Cardiac fibroblast (primary cell): ENCODE measurements at places on chromosomes 4 and X.

DNA sequence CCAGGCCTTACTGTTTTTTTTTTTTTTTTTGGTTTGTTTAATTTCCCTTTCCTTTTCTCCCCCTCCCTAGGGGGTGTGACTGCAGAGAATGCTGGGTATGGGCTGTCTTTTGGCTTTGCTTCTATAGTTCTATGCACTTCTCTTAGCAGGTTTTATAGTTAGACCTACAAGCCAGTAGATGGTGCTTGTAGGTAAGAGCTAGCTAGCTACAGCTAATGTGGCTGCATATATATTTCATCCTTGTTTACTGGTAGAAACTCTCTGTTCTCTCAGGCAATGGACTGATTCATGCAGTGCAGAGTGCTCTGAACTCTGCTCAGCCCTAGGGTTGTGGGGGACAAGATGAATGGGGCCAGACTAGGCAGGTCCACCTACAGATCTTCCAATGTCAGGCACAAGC, 246.4 kb downstream of the SH2D1A start:
- no peak for DNase-seq

DNA sequence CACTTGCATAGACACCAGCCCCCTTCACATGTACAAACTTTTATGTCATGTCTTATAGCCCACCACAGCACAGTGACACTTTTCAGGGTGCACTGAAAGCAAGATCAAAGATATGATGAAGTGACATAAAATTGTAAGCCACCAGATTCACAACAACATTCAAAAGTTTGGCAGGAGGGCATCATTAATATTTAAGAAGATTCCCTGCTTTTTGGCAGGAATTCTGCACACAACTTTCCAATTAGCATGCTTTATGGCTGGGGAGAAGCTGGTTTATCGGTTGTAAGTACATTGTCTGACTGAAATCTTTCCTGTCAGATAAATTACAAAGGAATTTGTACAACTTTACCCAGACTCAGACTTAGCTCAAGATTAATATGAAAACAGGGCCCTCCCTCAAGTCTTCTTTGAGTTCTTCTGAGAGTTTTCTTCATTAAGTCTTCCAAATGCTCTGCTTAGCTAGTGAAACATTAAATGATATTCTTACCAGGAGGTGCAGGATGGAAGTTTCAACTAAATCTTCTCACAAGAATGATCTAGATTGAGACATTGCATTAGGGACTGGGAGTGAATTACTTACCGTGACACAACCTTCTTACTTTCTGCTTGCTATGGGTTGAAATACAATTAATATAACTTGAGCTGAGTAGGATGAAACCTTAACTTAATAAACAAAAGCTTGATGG, 523.8 kb downstream of the PPARGC1A start:
- no peak for DNase-seq

- no peak for DNase-seq
These were observed 106.6 kb downstream of the HMX1 start for GRCh38 chr4:8765084-8765483.

- no peak for DNase-seq
These were observed 15.3 kb downstream of the CPZ start for GRCh38 chr4:8607603-8608481.

DNA sequence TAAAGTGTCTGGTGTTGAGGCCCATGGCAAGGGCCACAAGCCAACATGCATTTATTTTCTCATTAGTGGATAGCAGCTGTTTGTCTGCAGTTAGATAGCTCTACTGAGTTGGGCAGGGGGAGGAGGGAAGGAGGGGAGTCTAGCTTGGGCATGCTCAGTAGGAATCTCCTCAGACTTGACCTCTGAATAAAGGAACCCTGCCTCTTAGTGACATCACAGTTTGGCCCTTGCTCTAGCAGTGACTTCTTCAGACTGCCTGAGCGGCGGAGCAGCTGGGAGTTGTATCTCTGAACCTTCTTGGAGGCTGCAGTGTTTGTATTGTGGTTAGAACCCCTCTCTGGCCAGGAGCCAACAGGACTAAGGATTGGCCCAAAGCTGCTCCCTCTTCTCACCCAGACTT, 57.4 kb downstream of the BCORL1 start:
- DNase-seq = no peak

- no peak for DNase-seq
These were observed 8.9 kb downstream of the PRRG3 start for GRCh38 chrX:151704041-151704663.

GRCh38 chr4:25966171-25966570, 52.2 kb downstream of the SMIM20 start:
- no peak for DNase-seq

- DNase-seq = no peak
These were observed 75.4 kb upstream of the PACRGL start for GRCh38 chr4:20624793-20625374.

- no peak for DNase-seq
These were observed 64.0 kb downstream of the ELOVL6 start for GRCh38 chr4:110134269-110134869.

GRCh38 chrX:96683997-96684338, 674 bp upstream of the DIAPH2 start:
- DNase-seq = no peak

- peak; percentile 35 for DNase-seq
These were observed 373.6 kb upstream of the MAGEB2 start for GRCh38 chrX:29841750-29842149.

- DNase-seq = peak; percentile 50
These were observed 58.6 kb downstream of the ABLIM2 start for GRCh38 chr4:8099981-8100464.

DNA sequence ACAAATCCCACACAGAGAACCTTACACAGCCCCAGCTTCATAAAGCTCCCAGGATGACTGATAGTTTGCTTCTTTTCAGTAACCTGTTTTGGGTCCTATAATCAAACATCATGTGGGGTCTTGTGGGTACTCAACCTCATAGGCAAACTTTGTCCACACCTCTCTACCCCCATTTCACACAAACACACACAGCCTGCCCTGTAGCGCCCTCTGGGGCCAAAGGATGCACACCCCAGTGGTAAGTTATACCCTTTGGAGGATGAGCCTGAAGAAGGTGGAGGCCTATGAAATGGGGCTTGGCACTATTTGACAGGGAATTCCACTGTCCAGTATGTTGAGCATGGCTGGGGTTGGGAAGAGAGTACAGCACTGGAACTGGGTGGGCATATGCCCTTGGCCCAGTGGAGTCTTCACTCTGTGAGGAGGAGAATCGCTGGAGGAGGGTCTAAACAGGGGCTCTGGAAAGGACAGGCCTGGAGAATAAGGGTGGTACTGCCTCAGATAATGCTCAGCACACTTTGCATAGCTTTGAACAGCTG, 30.5 kb upstream of the COL25A1 start:
- no peak for DNase-seq

DNA sequence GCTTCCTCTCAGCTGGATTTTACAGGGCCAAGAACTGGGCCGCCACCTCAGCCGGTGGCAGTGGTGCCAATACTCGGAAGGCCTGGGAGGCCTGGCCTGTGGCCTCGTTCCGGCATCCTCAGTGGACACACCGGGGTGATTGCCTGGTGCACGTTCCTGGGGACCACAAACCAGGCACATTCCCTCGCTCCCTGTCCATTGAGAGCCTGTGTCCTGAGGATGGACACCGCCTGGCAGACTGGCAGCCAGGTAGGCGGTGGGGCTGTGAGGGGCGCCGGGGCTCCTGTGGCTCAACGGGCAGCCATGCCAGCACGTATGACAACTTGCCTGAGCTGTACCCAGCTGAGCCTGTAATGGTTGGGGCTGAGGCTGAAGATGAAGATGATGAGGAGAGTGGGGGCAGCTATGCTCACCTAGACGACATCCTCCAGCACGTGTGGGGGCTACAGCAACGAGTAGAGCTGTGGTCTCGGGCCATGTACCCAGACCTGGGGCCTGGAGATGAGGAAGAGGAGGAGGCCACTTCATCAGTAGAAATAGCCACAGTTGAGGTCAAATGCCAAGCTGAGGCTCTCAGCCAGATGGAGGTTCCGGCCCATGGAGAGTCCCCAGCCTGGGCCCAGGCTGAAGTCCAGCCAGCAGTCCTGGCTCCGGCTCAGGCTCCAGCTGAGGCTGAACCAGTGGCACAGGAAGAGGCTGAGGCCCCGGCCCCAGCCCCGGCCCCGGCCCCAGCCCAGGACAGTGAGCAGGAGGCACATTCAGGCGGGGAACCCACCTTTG, 70.4 kb downstream of the STARD8 start:
- no peak for DNase-seq

DNA sequence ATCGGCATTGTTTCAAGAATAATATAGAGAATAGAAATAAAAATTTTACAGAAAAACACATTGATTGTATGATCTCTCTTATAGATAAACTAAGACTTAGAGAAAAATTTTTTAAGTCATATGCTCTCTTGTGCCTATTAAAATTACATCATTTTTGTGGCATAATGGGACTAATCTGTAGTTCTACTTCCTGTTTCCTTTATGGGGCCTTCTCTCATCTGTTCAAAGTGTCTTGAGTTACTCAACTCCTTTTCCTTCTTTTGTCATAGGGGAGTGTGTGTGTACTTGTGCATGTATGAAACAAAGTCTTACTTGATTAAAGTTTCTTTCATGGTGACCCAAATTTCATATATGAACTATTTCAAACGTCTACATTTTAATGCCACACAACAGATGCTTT, 1448.9 kb upstream of the TENM3 start:
- DNase-seq = no peak

DNA sequence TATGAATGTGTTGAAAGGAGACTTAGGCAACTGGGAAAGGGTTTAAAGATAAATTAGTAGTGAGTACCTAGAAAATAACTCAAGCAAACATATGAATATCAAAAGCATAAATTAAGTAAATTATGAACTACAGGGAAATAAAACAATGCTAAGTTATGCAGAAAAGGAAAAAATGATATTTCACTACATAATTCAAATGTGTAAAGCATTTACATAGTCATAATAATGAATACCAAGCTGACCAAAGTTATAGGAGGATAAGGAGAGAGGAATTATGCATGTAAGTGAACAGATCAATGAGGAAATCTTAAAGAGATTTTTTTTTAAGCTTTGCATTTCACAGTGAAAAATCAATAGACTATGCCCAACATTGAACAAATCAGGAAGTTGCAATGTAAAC, 145.0 kb downstream of the HDX start:
- no peak for DNase-seq

GRCh38 chr4:99383833-99384392, 31.4 kb upstream of the ADH1C start:
- peak; percentile 96 for DNase-seq

DNA sequence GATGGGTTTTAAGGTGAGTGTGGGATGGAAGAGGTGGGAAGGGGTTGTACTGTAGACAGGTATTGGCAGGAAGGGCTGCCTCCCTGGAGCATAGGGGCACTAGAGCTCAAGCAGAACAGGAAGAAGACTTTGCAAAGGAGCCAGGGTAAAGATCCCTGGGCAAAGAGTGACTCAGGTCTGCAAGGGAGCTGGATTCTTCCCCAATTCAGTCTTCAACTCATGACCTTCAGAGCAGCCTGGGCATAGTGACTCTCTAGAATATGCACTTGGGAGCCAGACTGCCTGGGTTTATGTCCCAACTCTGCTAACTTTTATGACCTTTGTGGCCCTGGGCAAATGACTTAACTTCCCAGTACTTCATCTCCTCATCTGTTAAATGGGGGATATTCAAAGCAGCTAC, 4.0 kb downstream of the LONRF3 start:
- DNase-seq = no peak

- DNase-seq = no peak
These were observed 11.1 kb downstream of the RASL11B start for GRCh38 chr4:52873191-52873590.

DNA sequence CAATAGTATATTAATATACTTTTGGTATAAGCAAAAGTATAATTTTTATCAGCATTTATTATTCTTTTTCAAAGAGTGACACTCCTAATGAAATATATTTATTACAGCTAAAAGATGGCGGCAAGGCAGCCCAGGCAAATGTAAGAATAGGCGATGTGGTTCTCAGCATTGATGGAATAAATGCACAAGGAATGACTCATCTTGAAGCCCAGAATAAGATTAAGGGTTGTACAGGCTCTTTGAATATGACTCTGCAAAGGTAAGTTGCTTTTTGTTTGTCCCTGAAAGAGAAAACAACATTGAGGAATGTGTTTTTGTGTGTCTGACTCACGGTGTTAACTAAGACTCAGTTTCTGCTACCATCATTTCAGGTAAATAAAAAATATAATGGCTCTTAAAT, 71.9 kb downstream of the PDLIM5 start:
- no peak for DNase-seq

DNA sequence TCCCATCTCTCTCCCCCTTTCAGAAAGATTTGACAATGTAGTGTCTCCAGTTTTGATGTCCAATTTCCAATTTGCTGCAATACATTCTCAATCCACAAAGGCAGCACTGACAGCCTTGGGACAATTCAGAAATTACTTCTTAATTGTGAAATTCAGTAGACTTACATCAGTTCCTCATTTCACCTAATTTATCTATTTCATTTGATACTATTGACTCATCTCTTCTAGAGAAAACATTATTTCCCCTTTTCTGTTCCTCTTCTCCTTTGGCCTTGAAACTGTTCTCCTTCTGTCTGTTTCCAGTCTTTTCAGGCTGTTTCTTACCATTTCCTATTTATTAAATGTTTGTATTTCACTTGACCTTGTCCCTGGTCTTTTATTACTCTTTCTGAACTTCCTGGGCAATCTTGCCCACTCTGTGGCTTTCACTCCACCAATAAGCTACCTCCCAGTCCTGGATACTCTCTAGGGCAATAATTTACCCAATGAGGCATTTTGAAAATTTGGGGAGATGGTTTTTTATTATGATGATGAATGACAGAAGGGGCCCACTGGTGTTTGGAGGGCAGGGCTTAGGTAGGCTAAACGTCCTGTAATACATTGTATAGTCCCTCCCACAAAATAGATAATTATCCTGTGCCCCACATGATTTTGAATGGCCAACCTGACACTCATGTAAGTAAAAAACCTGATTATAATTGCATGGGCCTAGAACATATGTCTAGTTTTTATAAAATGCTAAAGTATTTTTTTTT, 498.0 kb upstream of the BOD1L1 start:
- DNase-seq = no peak
